ENCODE measurements at places on chromosomes 7 and 10. TPM values are rescaled to one million over a fixed set of nuclear protein-coding genes. Genes with fewer than 3 reads are reported as not detected.

NPTX2 gene
- 7.3 TPM for total RNA-seq

RELN gene
- 9.3 TPM for total RNA-seq

ZCWPW1 gene
- 5.2 TPM for total RNA-seq

DEPP1 gene
- 36.0 TPM for total RNA-seq

SLC26A5 gene
- total RNA-seq: not detected

GIMAP2 gene
- total RNA-seq: 7.4 TPM

KIAA1217 gene
- total RNA-seq: 18.8 TPM

MYL10 gene
- total RNA-seq: 14.8 TPM

SPDYE6 gene
- not detected for total RNA-seq

- no peak for DNase-seq
Observed at GRCh38 chr7:37395618-37396259, 52.9 kb downstream of the ELMO1 start.

GRCh38 chr10:12077580-12078180 is 8.9 kb downstream of the DHTKD1 start:
- DNase-seq: no peak

DNA sequence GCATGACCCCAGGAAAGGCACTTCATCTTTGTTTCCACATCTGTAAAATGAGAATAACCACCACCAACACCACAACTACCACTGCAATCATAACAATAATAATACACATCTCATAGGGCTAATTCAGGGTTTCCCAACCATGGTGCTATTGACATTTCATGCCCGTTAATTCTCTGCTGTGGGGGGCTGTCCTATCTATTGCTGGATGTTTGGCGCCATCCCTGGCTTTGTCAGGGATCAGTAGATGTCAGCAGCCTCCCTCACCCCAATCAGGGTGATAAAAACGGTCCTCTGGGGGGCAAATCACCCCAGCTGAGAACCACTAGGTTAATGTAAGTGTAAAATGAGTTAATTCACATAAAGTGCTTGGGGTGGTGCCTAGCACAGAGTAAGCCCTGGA is 145.8 kb downstream of the EMX2 start:
- DNase-seq: no peak

DNA sequence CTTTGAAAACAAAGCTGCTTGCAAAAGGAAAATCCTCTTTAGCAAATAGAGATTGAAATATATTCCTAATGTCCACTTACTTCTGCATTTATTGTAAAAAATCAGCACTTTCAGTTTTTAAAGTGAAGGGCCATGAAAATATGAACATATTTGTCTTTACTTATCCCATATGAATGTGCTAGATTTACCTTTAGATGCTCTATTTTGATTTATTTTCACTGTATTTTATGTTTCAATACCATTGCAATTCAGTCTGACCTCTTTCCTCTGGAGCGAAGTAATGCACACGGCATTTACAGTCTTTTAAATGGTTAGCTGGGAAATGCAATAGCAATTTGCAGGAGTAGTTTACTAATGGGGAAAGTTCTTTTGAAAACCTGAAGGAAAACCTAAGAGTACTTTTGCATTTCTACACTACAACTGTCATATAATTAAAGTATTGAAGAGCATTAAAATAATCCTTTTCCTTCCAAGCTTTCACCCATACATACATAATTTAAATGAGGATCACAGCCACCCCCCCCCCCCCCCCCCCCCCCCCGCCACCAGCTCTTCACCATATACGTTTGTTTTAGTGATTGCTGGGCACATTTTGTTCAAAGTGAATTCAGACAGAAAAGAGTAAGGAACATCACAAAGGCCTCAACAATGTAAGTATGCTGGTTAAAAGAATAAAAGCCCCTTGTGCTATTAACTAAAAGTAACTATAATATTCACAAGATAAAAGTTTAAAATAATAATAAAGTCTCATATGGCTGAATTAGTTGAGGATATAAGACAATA is 3.5 kb downstream of the SKIDA1 start:
- DNase-seq: no peak

DNA sequence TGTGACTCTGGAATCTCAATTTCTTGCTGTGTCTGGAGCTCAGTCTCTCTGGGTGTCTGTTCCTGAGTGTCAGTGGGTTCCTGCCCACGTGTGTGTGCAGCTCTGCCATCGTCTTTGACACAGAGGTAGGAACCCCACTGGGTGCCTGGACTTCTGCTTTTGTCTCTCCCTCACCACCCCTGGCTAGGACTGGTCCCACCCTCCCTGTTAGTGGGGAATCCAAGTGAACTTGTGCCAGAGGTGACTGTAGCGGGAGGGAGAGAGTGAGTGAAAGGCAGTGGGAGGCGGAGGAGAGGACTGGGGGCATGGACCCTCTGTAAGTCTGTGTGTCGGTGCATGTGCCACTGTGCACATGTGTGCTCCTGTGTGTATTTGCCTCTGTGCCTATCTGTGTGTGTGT is 299.9 kb upstream of the ZMIZ1 start:
- peak; percentile 49 for DNase-seq

DNA sequence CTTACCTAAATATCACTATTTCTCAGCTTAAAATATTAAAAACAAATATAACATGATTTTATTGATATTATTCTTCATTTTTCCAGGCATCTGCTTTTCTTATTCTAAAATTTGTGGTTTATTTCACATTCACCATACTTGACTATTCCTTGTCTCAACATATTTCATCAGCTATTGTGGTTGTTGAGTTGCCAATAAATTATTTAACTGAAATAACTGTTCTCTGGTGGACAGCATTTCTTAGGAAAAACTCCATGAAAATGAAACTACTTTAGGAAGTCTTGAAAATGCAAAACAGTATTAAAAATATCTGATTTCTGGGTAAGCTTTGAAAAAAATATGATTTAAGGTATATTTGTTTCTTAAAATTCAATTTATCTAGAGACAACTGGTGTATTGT is 122.9 kb upstream of the SEMA3A start:
- DNase-seq: peak; percentile 20

DNA sequence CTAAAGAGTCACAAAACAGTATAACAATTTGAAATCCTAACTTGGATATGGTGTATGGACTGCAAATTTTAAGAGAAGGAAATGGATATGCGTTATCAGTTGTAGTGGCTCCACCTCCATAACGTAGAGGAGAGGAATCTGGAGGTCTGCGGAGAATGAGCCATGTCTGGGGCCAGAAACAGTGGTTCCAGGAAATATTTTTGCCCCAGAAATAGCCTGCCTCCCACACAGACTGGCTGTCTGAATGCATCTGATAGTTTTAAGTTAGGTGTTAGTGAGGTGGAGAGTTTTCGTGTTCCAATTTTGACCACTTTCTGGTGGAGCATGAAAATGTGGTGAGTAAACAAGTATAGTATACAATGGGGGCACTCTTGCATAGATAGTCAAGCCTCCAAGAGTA is 1.6 kb downstream of the PHTF2 start:
- DNase-seq: no peak

DNA sequence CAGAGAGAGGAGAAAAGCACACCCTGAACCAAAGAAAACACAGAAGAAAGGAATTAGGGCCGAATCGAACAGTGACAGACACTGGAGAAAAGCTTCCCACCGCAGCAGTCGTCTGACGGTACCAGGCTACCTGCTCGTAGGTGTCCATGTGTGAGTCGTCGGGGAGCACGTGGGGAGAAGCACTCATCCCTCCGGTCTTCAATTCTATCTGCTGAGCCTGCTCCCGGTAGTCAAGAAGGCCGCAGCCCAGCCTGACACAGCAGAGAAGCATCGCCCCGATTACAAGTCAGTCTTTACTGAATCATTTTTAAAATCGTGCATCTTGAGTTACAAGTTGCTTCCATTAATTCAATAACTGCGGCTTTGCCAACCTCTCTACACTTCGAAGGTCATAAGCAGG is 24.5 kb downstream of the PITRM1 start:
- no peak for DNase-seq

DNA sequence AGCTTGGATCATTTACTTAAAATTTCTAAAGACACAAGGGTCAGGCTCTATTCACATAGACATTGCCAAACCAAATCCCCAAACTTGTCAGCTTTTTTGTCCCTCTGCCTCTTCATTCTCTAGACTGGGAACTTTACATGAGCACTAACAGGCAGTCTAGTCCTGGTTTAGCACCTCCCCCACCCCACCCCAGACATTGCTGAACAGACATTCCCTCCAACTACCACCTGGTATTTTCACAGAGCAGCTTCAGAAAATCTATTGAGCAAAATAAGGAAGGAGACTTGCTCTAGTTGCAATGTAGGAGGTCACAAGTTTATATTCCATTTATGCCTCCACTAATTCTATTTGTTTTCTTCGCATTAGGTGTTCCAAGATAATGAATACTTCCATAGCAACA is 56.8 kb upstream of the AASS start:
- DNase-seq: no peak

GRCh38 chr7:64729089-64729848 is 63.3 kb downstream of the ZNF107 start:
- no peak for DNase-seq

GRCh38 chr10:93115661-93116383 is 42.1 kb downstream of the CYP26A1 start:
- DNase-seq: peak; percentile 61

- DNase-seq: peak; percentile 30
Observed at GRCh38 chr10:31549896-31550295, 230.9 kb downstream of the ZEB1 start.

- no peak for DNase-seq
Observed at GRCh38 chr7:97457054-97457453, 274.8 kb upstream of the TAC1 start.

DNA sequence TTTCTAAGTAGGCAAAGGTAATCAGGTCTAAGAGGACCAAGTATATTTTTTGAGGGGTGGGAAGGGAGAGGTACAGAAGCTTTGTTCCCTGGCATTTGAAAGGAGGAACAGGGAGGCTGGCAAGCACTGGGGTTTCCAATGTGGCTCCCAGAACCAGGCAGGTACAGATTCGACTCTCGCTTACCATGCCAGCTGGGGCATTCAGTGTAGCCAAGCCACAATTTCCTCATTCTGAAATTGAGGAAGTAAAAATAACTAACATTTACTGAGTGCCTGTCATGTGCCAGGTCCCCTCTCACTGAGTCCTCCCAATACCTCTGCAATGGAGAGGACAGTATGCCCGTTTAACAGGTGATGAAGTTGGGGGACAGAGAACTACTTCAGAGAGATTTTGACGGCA is 45.9 kb upstream of the BET1 start:
- peak; percentile 24 for DNase-seq

DNA sequence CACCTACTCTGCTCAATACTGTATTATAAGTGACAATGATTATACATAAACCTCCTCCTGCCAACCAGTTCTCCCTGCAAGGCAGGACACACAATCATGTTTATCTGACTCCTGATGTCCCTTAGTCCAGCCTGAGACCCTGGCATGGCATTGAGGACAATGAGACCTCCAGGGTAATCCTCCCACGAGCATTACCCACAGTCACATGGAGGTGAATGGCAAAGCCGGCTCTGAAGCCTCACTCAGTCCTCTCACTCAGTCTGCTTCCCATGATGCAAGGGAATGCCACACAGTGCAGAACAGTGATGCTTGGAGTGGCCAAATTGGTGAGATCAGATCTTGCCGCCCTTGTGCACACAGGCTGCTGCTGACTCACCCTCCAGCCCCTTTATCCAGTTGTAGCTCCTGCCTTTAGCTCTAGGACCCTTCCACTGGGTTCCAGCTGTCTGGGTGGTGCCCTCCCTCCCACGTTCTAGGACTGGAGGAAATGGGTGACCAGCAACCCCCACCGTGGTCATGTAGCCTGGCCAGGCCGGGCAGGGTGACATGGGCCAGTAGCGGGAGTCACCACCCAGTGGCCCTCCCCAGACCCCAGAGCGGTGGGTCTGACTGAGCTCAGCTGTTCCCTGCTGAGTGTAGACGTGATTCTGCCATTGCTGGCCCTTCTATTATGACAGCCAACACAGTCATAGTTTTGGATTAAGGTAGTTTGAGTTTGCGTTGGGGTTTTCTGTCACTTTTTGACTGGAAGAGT is 5.5 kb upstream of the ADCY1 start:
- DNase-seq: no peak

- peak; percentile 92 for DNase-seq
Observed at GRCh38 chr7:85061456-85061855, 125.4 kb downstream of the SEMA3D start.

DNA sequence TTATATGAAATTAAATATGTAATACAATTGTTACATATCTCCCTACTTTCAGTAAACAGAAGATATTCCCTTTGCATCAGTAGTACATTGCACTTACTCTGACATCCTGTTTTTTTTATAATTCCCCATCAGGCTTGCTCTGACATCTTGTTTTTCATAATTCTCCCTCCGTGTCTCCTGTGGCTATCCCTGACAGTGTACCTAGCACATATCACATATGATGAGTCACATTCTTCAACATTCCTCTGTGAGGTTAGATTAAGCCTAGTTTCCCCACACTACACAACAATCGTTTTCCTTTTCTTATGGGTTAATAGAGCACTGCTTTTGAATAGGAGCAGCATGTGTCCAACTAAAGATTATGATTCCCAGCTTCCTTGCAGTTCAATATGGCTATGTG is 250.6 kb upstream of the NPVF start:
- DNase-seq: no peak

GRCh38 chr10:110176141-110177030 is 31.0 kb upstream of the MXI1 start:
- peak; percentile 14 for DNase-seq

DNA sequence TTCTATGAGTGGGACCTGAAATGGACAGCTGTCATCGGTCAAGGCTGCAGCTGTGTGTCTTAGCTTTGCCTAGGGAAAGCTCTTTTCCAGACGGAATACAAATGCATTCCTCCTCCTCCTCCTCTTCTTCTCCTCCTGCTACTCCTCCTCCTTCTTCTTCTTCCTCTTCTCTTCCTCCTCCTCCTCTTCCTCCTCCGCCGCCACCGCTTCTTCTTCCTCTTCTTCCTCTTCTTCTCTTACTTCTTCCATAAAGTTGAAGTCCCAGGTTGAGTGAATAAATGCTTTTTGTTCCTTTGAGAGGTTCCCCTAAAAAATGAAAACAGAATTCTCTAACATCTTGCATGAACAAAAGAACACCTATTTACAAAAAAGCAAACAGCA is 28.7 kb downstream of the KLF6 start:
- DNase-seq: no peak

GRCh38 chr7:1755783-1756625 is 85.9 kb downstream of the ELFN1 start:
- DNase-seq: no peak
